ENCODE measurements at places on chromosomes 4 and X.

DNA sequence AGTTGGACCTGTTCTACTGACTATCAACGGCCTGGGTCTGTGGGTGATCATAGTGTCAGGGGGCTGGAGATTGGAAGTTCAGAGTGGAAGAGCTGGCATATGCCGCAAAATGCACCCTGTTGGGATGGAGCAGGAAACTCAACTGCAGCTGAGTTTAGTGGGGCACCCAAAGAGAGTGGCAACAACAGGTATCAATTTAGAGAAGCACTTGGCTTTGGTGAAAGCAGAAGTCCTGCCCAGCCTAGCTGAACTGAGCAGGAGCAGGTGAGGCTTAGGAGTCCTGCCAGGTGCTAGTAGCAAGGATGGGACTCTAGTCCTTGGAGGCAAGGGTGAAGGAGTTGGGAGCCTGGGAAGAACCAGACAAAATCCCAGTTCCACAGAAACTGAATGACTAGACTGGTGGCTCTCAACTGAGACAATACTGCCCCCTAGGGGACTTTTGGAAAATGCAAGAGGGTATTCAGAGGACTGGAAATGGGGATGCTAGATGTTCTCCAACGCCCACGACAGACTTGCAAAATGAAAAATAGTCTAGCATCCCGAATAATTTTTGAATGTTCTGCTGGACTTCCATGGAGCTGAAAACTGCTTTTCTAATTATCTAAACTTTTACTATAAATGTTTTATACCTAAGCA lies 49.4 kb downstream of the RTL9 start:
- DNase-seq, result peak; percentile 59

- no peak for DNase-seq
Observed at GRCh38 chr4:67292045-67292444, 253.3 kb downstream of the CENPC start.

DNA sequence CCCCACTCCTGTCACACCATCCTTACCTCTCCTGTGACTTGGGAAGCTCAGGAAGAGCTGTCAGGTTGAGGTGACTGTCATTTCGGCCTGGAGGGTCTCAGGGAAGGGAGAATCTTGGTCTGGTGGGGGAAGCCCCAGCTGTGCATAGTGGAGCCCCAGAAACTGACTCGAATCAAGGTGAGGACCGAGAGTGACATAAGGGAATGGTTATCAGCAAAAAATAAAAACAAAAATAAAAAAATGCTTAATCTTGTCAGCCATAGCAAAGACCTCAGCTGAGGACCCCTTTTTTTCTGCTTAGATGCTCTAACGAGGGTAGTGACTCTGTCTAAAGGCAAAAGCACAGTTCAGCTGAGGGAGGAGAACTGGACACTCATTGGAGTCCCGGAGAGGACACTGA lies at the start of gene MAGEB17:
Gene MAGEB17 (plus strand): TSS at position 301 of the 400 bp plus-strand sequence. CDS start 2,902 bp downstream, outside the sequence.
- DNase-seq, result no peak

DNA sequence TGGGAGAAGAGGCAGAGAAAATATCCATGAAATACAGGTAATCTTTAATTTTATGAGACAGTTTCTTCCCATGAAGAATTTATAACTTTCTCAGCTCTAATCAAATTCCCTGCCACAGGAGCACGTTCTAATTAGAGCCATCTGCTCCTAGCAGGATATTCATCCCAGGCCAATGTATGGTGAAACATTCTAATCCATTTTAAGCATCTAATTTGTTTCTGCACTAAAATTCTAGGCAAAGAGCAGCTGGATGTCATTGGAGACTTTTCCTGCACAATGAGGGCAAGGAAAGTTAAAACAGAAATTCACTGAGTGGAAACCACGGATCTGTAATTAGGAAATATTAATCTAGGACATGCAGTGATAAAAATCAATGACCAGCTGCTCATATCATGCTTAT lies 107.7 kb upstream of the ZFP42 start:
- no peak for DNase-seq

DNA sequence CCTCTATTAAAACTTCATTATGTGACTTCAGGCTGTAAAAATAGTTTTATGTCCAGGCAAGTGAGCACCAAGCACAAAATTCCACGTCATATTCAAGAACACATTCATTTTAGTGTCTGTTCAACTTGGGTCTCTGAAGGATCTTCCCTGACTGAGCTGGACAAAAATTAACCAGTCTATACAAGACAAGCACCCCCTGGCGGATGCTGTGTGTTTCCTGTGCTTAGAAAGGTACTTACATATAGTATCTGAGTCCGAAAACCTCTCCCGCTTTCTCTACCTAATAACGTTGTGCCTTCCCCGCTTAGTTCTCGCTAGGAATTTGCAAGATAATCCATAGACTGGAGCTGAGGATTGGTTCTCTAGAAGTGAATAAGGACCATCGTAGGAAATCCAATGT lies 2214.5 kb upstream of the TENM3 start:
- peak; percentile 40 for DNase-seq

- no peak for DNase-seq
Observed at GRCh38 chr4:186586205-186586604, 30.8 kb upstream of the MTNR1A start.

DNA sequence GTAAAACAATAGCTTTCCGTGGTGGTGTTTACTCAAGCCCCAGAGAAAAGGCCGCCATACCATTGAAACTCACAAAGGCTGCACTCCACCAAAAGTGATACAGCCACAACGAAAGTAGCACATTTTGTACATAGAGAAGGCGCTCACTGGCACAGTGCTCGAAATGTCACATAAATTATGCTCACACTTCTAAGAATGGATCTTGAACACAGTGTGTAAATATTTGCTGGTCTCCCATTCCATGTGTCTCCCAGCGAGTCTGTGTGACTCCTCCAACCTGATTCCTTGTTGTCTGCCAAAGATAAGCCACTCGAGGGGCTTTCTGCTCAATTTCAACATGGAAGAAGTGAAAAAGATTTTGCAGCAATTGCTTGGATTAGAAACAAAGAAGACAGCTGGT lies 234.0 kb upstream of the VCX3A start:
- no peak for DNase-seq
